ENCODE measurements at places on chromosomes 2 and 18.

DNA sequence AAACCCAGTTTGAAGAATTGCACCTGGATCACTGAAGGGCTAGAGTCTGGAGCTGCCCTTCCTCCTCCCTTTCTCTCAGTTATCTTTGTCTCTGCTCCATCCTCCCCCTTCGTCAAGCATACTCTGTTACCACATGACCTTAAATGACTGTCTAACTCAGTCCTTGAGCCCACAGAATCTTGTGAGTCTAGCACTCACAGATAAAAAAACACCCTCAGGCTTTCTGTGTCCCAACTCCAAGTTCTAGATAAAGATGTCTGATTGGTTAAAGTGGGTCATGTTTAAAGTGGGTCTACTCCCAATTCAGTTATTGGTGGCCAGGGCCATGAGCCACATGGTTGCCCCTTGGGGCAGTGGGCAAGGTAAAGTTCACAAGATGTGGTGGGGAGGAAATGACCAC lies 53.5 kb upstream of the CYP1B1 start:
- no peak for DNase-seq

DNA sequence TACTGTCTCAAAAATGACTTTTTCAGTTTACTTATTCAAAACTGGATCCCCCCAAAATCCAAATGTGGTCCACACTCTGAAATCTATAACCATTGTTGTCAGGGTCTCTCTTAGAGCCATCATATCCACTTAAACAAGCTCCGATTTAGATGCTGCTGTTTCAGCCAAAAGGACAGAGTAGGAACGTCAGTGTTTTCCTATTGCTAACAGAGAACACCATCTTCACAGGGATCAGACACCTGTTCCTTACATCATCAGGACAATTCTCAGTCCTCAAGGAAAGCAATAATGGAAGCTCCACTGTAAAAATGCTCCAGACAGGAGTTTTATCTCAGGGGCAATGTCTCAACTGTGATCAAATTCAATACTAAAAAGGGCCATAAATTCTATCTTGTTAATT lies 155.4 kb downstream of the STK39 start:
- DNase-seq: no peak

DNA sequence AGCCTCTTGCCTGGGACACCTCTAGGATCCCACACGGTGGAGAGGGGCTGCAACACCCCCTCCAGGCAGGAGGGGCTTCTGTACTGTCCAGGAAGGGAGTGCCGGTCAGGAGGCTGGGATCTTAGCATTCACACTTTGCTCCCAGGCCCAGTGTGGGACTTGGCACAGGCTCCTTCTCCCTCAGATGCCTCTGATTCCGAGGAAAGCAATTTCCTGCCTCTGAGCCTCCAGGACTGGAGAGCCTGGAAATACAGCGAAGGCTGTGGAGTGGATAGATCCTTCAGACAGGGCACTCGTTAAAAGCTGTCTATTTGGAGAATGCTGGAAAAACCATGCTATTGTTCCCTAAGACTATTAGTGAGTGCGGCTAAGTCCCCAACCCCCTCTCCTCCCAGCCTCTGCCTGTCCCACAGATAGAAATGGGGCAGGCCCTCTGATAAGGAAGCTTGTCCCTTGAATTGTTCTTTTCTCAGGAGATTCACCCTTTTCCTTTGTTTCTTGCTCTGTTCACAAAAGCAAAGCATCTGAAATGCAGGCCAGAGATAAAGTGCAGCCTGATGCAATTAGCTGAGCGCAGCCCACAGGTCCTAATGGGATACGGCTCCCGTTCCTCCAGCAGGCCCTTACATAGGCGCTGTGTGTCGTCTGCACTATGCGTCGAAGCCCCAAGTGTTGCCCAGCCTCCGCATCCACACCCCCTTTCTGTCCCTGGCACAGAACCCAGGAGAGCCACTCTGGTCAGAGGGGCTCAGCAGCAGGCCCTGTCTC lies 252.2 kb downstream of the KLHL29 start:
- DNase-seq: no peak

DNA sequence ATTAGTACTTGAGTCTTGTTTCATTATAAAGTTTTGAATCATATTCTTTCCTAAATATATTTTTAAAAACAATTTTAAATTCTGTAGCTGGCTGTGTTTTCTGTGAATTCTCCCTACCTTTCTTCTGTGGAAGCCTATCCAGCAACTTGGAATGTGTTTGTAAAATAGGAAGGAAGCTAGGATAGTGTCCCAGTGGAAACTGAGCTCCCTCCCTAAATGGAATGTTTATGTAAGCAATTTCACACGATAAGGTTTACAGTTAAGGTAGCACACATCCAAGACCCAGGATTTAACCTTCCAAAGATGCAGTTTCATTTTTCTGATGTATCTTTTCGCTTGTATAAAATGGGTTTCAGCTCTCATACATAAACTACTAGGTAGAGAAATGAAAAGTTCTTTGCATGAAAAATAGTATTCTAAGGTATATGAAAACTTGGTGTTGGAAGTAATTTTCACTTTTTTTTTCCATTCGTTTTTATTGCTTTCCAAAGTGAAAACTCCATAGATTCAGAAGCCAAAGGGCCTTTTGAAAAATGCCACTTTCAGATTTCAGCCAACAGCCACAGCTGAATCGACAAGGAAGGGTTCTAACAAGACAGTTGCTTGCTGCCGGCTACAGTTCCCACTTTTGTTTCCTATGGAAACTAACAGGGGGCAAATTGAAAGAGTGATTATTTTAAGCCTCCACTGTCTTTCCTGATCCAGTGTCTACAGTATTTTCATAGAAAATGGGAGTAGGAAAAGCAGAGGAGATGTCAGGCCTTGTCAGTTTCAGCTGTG lies 405.1 kb upstream of the POU3F3 start:
- DNase-seq: no peak

DNA sequence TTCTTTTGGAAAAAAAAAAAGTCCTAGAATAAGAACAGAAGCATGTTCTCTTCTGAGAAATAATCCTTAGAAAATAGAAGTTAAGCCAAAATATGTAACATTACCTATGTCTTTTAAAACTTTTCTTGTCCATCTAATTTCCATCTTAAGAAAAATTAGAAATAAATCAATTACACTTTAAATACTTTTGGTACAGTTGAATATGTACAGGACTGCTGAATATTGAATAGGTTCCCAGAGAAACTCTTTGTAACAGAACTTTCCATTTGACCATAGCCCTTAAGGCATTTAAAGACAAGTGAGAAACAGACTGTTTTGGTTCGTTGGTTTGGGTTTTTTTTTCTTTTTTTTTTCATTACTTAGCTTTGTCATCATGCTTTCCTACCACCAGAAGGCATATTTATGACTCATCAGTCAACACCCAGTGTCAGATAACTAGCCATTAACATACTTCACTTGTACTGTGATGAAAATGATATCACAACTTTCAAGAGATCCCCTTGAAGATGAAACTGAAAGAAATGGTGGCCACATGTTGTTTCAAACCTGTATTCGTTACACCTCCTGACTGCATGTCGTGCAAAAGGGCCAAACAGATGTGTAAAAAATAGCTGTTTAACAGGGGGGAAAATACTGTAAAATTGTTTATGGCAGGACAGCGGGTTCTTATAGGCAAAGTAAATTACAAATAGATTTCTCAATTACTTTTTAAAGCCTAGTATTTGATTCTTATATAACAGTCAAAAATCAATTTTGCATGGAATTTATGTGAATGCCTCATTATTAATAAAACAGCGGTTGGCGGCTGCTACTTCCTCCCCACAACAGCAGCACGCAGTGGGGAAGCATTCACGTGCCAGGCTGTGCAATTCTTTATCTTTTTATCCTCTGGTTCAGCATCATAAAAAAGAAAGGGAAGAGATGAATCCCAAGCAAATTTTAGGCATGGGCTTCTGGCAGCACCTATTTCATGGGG lies 280.7 kb upstream of the HNRNPA3 start:
- DNase-seq: no peak

- no peak for DNase-seq
Observed at GRCh38 chr2:85875350-85876050, 13.3 kb downstream of the ST3GAL5 start.

DNA sequence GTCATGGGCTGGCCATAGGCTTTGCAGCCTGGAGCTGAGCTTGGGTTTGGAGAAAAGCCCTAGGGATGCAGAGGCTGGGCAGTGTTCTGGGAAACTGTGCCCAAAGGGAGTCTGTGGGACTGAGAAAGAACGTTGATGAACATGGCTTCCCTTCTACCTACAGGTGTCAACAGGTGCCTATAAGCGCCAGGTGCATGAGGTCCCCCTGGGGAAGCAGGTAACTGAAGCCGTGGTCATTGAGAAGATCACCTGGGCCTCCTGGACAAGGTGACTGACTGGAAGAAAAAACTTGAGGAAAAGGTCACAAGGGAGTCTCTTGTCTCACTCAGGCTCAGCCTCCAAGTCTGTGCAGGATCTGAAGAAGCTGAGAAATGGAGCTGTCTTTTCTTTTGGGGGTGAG lies 83.4 kb downstream of the RTN4 start:
- DNase-seq: no peak

DNA sequence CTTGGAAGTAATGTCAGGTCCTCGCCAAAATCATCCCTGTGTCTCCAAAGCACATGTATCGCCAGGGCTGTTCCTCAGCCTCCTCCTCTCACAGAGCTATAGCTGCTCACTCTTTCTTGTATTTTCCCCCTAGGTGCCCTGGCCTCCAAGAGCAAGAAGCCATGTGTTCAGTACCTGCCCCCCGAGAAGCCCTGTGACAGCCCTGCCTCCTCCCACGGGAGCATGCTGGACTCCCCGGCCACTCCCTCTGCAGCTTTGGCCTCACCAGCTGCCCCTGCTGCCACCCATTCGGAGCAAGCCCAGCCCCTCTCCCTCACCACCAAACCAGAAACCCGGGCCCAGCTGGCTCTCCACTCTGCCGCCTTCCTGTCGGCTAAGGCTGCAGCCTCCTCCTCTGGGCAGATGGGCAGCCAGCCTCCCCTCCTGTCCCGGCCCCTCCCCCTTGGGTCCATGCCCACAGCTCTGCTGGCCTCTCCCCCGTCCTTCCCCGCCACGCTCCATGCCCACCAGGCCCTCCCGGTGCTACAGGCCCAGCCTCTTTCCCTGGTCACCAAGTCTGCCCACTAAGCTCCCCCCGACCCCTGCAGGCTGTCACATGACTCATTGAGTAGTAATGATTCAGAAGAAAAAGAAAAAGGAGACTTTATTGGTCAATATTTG lies 18.8 kb downstream of the TGOLN2 start:
- peak; percentile 72 for DNase-seq

DNA sequence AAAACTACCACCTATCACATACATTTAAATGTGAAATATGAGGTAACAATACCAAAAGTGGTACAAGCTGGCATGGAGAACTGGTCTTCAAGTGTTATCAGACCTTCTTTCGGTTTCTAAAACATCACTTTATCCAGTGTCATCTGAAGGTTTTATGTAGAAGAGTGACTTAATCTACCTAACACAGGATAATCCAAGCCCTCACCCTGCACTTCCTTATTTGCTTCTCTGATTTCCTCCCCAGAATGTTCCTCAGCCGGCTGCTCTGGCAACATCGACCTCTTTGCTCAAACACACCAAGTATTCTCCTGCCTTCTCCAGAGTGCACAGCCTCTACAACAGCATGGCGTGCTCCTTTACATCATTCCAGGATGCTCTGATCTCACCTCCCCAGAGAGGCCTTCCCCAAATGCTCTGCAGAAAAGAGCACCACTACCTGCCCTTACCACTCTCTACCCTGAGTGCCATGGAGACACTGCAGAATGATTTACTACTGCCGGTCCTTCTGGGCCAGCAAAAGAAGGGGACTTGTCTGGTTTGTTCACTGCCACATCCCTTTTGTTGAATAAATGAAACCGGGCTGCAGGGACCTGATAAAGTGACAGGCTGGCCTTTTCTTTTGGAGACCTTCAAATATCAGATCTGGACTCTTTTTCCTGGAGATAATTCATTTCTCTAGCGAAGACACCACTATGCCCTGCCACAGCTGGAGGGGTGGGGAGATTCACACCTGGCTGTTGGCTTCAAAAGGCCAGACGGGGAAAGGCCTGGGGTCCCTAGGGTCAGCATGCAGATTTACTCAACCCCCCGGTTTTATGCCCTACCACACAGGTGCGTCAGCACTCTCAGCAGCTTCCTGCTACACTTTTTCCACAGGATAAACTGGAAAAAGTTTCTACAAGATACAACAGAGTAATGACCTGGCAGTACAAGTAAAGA lies 42.0 kb downstream of the TTR start:
- no peak for DNase-seq

DNA sequence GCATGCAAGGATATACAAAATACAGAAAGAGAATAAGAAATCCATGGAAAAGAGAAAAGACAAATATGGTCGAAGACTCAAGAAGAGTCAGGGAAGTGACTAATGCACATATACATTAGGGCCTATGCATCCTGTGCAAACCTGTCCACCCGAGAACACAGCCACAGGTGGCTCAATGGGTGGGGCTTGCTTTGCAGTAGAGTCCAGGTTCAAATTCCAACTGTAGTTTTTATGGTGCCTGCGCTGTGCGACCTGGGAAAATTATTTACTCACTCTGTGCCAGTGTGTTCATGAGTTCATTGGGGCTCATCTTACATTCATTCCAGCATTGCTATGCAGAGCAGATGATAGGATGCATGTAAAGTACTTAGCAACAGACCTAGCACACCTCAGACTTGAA lies 244.7 kb downstream of the CTNNA2 start:
- no peak for DNase-seq

DNA sequence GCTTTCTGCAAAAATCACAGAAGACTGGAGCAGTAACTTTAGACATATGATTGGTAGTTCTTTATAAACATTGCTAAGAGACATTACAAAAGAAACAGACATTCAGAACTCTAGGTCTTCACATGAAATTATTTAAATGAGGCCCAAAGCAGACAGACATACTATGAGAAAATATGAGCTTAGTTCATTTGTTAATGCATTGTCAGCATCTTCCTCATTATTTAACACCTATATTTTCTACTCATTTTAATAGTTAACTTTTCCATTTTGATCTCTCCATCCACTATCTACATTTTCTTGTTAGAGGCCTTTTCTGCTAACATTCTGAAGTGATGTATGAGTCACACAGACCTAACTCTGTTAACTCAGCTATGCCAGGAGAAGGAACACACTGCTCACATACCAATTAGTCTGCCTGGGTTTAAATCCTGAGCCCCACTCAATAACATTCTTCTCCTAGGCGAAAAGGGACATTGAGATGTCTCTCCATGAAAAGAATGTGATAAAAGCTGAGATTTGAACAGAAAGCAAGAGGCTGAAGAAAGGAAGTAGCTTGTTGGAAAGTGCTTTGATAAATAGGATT lies 400.3 kb upstream of the PKDCC start:
- DNase-seq: no peak

- DNase-seq: no peak
Observed at GRCh38 chr2:218262237-218262600, 1.4 kb downstream of the GPBAR1 start.

DNA sequence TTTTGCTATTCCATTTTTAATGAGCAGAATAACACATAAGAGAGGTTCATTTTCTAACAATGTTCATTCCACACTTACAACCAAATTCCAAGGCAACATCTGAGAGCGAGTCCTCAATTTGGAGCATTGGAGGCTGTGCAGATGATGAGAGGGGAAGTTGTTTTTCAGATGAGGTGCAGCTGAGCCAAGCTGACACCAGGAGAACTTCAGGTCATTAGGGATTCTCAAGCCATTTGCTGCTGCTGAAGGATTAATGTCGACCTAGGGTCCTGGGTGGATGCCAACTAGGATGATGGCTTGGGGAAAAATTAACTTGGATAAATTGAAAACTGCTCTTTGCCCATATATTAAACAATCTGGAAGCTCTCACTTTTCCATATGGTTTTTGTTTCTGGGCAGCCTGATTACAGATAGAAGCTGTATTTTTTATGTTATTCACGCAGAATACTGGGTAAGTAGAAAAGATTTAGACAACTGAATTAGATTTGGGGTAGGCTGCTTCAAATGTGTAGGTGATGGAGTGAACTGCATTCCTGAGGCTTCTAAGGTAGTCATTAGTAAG lies 206.4 kb upstream of the SLC39A10 start:
- DNase-seq: no peak

GRCh38 chr2:61693744-61694143 lies 155.6 kb upstream of the XPO1 start:
- no peak for DNase-seq
